ENCODE measurements at places on chromosomes 1 and 21. TPM values are rescaled to one million over a fixed set of nuclear protein-coding genes. Genes with fewer than 3 reads are reported as not detected.

GRCh38 chr1:103761896-103762295 lies 12.2 kb downstream of the AMY1C start:
- H3K36me3 ChIP-seq: no peaks in the 10 kb centered on the region
- no peak overlapping the region for H3K27ac ChIP-seq
- H3K4me3 ChIP-seq: no peak overlapping the region
- no peaks in the 10 kb centered on the region for H3K27me3 ChIP-seq
- DNase-seq: no peak
- no peaks in the 10 kb centered on the region for H3K4me1 ChIP-seq

- H3K36me3 ChIP-seq: no peaks in the 10 kb centered on the region
- H3K4me3 ChIP-seq: no peak overlapping the region
- H3K27me3 ChIP-seq: peaks cover 11% of the 10 kb centered on the region
- no peaks in the 10 kb centered on the region for H3K4me1 ChIP-seq
Observed at GRCh38 chr1:199272628-199273086, 633.8 kb downstream of the PTPRC start.

- peaks cover 21% of the 10 kb centered on the region for H3K27me3 ChIP-seq
- DNase-seq: no peak
- H3K36me3 ChIP-seq: no peaks in the 10 kb centered on the region
- H3K4me1 ChIP-seq: peaks cover 6% of the 10 kb centered on the region
- H3K27ac ChIP-seq: no peak overlapping the region
Observed at GRCh38 chr21:33121715-33122475, 52.0 kb downstream of the OLIG1 start.

DNA sequence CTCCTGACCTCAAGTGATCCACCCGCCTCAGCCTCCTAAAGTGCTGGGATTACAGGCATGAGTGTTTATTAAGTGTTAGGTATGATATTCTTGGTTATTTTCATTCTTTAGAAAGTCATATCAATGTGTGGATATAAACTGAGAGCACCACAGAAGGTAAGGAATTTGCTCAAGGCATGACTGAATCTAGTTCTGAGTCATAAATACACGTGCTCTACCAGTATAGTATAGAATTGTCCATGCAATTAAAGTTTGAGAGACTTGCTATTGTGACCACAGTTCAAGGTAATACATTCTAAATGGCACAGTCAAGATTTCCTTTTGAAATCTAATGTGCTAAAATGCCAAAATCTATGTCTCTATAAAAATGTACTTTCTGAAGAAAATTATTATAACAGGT lies 401.1 kb upstream of the CHRM3 start:
- H3K36me3 ChIP-seq: no peaks in the 10 kb centered on the region
- H3K4me3 ChIP-seq: no peak overlapping the region
- no peaks in the 10 kb centered on the region for H3K27me3 ChIP-seq
- no peaks in the 10 kb centered on the region for H3K4me1 ChIP-seq
- no peak for DNase-seq

DNA sequence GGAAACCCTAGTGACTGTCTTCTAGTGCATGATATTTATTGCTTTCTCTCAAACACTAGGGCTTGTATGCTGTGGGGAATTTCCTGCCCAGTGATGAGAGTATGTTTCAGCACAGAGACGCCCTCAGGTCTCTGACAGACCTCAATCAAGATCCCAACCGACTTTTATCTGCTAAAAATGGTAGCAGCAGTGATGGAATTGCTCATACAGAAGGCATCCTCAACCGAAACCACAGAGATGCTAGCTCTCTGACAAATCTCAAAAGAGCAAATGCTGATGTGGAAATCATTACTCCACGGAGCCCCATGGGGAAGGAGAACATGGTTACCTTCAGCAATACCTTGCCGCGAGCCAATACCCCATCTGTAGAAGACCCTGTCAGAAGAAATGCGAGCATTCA lies 41.3 kb downstream of the PLPPR4 start:
- no peak overlapping the region for H3K4me3 ChIP-seq
- H3K4me1 ChIP-seq: no peaks in the 10 kb centered on the region
- no peak for DNase-seq
- H3K36me3 ChIP-seq: no peaks in the 10 kb centered on the region
- no peak overlapping the region for H3K27ac ChIP-seq
- H3K27me3 ChIP-seq: no peaks in the 10 kb centered on the region

GRCh38 chr1:162222730-162223129 lies 153.2 kb downstream of the NOS1AP start:
- no peaks in the 10 kb centered on the region for H3K4me1 ChIP-seq

The RNU1-4 gene
- total RNA-seq: 1,570 TPM

The MAP3K6 gene
- total RNA-seq: 11.1 TPM

The ODF2L gene
- total RNA-seq: 63.1 TPM

The PRSS38 gene
- not detected for total RNA-seq

The XCL1 gene
- 0.33 TPM for total RNA-seq
